HTR-8/SVneo (cell line): ENCODE measurements at places on chromosomes 5 and 9.
A peak's percentile ranks its signal among the peaks of the same experiment; 100 is the strongest.

- DNase-seq, result no peak
These were observed 7.8 kb upstream of the LCN9 start for GRCh38 chr9:135655317-135655716.

DNA sequence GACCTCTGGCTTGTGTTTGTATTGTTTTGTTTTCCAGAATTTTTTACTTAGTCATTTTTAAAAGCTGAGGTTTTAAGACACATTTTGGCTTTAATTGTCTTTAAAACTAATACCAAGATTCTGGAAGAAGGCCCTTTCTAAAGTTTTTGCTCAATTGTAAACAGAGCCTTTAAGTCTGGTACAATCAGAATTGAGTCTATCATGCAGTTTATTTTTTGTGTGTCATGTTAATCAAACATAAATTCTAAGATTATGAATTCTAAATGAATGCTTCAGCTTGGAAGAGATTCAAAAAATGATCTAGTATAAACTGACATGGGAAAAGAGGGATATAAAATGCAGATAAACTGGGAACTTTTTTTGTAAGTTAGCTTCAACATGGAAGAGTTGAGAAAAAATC is 882.7 kb downstream of the TLE1 start:
- no peak for DNase-seq

GRCh38 chr5:79075646-79076426 is 6.3 kb downstream of the BHMT2 start:
- no peak for DNase-seq

GRCh38 chr9:114282507-114282906 is 40.4 kb upstream of the ORM1 start:
- no peak for DNase-seq

DNA sequence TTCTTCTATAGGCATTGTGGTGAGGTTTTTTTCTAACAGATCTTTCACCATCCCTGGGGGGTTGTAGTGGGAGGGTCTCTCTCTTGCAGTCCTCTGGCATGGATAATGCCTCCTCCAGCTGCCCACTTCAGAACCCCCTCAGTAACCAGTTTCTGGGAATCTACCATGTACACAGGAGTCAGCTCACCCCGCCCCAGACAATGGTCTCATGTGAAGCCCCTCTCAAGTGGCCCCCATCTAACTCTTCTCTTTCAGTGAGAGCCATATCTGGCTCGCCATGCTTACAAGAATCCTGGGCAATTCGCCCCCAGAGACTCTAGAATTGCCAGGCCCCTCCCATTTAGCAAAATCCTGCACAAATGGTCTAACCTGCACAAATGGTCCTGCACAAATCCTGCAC is 144.4 kb upstream of the FSTL4 start:
- DNase-seq, result no peak

DNA sequence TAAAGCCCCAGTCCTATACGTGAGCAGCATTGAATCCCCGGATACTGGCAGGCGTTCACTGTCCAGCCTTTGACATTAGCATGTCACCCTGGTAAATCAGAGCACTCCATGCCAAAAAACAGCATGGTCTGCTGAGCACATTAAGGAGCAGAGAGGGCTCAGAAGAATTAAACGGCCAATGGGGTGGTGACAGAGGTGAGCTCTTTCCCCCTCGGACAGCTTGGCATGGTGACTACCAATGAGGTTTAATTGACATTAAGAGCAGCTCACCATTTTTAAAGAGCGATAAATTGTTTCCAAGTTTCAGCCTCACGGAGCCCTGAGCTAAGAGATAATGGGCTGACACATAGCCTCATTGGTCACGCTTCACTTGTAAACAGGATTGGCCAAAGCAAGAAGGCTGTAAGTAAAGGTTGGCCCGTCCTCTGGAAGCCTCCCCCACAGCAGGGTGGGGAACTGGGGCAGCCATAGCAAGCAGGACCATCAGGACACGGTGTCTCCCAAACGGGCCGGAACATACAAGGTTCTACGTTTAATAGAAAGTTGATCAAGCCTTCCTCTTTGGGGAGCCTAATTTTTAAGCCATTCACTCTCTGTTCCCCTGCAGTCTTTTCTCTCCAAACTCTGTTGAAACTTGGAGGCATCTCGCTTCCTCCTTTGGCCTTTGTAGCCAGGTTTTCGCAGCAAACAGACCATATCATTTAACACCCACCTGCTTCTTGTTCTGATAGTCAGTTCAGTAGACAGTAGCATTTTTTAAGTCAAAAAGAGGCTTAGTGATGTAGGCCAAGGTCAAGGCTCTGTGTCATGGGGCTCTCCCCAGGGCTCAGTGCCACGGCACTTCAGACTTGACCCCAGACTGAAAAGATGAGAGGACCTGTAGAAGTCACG is 25.9 kb downstream of the QRFP start:
- no peak for DNase-seq

GRCh38 chr5:8418049-8418426 is 549.1 kb downstream of the MTRR start:
- DNase-seq, result no peak

- no peak for DNase-seq
These were observed 65.0 kb downstream of the PPP2R2B start for GRCh38 chr5:146813346-146814157.

DNA sequence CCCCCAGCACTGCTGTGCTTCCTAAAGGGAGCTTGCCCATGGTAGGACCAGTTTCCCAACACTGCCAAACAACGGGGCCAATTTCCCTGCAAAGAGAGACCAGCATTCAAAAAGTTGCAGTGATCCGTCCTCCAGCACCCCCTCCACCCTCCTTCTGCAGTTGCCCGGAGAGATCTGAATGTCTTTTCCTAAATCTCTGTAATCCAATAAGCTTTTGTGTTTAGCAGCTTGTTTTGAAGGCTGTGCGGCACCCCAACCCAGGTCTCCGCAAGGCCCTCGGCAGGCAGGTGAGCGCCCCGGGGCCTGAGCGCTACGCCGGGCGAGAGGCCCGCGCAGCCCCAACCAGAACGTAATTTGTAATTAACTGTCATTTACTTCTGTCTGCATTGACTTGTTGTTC is 366.9 kb upstream of the IRX2 start:
- no peak for DNase-seq

- peak; percentile 92 for DNase-seq
These were observed 12.9 kb downstream of the RGS14 start for GRCh38 chr5:177370488-177371119.
